ENCODE measurements at places on chromosomes 5 and 9.

GRCh38 chr5:102901424-102902134 is 146.5 kb downstream of the PAM start:
- DNase-seq = no peak

GRCh38 chr5:138467711-138468132 is 2.4 kb downstream of the EGR1 start:
- no peak for DNase-seq

DNA sequence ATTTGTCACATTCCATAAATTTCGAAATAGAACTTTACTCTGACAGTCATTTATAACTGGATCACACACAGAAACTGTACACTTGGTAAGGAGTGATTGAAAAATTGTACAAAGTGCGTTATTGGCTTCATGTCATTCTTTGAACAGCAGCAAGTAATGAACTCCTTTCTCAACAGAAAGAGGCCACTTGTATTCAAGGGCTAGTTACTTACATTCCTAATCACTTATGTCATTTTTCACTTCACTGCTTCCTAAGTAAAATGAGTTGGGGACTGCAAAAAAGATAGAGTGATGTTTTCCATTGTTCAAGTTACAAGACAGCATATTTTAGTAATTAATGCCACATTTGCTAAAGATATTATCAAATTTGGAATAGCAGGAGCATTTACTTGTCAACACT is 893.2 kb downstream of the DTWD2 start:
- DNase-seq = no peak

DNA sequence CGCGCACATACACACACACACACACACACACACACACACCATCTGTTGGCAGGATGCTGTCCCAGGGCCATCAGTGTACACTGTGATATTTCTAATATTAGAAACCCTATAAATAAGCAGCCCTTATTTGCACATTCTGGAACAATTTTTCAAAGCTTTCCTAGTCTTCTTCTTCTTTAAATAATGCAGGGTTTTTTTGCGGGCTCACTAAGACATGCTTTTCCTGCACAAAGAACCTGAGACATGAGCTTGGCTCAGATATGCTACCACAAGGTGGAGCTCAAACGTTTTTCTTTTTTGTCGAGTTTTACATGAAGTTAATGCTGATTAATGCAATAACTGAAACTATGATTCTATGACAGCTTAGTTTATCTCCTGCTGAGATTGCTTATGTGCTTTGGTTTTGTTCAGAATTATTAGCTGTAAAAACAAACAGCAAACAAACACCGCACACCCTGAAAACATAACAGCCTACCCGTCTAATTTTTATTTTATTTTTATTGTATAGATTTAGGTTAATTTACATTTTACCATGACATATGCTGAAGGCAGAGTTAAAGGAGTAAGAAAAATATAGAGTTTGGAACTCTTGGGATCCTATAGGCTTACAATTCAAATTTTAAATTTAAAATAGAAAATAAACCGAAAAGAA is 95.8 kb downstream of the ALDH1A1 start:
- peak; percentile 16 for DNase-seq

- no peak for DNase-seq
These were observed 74.0 kb downstream of the CHSY3 start for GRCh38 chr5:129978270-129978669.

DNA sequence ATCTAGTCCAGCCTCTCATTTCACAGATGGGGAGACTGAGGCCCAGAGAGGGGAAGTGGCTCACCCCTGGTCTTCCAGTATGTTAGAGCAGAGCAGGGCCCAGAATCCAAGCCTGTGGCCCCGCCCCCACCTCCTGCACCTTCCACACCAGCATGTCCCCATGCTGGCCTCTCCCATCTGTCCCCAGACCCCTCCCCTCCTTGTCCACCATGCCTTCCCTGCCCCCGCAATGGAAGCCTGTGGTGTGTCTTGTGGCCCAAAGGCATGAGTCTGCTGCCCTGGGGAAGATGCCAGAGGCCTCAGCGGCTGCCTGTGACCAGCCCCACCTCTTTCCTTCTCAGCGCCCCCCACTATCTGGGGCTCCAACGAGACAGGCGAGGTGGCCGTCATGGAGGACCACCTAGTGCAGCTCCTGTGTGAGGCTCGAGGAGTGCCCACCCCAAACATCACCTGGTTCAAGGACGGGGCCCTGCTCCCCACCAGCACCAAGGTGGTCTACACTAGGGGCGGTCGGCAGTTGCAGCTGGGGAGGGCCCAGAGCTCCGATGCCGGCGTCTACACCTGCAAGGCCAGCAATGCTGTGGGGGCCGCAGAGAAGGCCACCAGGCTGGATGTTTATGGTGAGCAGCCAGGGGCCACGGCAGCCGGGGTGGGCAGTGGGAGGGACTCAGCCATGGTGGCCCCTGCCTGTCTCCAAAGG is 87.2 kb downstream of the HMCN2 start:
- no peak for DNase-seq

DNA sequence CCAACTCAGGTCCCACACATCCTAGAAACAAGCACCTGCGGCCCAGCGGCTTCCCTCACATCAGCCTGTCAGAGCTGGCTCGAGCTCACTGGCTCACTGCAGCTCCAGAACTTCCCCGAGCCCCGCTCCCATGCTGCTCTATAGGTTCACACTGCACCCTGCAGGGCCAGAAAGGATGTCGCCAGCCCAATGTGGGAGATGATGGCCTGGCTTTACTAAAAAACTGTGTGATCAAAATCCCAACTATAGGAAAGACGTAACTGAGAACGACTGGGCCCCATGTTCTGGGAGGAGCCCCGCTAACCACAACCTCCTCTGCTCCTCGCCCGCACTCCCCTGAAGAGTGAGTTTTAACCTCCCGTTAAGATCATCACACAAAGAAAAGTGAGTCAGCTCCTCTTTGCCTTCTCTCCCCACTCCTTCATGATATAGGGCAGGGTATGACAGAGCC is 4.6 kb downstream of the SURF4 start:
- no peak for DNase-seq

DNA sequence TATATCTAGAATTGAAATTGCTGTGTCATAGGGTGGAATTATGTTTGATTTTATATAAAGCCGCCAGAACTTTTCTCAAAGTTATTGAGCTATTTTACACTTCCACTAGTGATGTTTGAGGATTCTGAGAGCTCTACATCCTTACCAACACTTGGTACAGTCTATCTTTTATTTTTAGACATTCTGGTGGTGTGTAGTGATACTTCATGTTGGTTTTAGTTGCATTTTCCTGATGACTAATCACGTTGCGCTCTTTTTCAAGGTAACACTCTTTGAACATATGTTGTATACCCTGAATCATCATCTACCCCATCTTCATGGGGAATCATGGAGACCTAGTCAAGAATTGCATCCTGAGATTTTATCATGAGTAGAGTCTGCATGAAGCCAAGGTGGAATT is 141.7 kb downstream of the NXNL2 start:
- no peak for DNase-seq

All from NCI-H146 (cell line).